ENCODE measurements at places on chromosomes 3 and 15.

GRCh38 chr15:22872936-22873701, 34.7 kb downstream of the NIPA2 start:
- DNase-seq, result no peak

GRCh38 chr3:101183151-101183550, 137.2 kb downstream of the IMPG2 start:
- DNase-seq, result no peak

GRCh38 chr3:45488591-45488990, 100.2 kb downstream of the LARS2 start:
- DNase-seq, result no peak

DNA sequence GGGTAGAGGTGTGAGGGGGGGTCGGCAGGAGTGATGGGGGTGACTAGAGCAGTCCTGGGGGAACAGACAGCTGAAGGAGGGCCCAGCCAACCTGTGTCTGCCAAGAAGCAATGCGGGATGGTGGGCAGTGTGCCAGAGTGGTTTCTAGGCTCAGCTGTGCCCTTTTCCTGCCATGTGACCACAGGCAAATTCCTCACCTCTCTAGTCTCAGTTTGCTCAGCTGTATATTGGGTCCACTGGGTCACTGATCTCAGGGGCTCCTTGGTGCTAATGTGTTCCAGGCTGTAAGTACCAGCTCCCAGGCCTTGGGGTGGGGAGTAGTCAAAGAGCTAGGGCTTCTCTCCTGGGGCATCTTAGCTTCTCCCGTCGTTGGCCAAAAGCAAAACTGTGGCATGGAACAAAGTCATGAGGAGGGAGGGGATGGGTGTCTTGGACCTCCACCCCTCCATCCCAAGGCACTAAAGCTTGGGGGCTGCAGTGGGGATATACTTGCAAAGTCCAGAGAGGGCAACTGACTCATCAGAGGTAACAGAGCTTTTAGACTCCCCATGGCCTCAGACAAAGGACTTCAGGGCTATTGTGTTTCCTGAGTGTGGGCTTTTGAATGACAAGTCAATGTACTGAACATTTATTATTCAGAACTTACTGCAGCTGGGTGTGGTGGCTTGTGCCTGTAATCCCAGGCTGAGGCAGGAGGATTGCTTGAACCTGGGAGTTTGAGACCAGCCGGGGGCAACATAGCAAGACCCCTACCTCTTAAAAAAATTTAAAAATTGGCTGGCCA, 20.9 kb downstream of the SMAD6 start:
- DNase-seq, result no peak

- DNase-seq, result no peak
Observed at GRCh38 chr15:95324656-95325055, 1005.8 kb upstream of the NR2F2 start.

- DNase-seq, result no peak
Observed at GRCh38 chr3:184375747-184376461, 2.1 kb downstream of the THPO start.

DNA sequence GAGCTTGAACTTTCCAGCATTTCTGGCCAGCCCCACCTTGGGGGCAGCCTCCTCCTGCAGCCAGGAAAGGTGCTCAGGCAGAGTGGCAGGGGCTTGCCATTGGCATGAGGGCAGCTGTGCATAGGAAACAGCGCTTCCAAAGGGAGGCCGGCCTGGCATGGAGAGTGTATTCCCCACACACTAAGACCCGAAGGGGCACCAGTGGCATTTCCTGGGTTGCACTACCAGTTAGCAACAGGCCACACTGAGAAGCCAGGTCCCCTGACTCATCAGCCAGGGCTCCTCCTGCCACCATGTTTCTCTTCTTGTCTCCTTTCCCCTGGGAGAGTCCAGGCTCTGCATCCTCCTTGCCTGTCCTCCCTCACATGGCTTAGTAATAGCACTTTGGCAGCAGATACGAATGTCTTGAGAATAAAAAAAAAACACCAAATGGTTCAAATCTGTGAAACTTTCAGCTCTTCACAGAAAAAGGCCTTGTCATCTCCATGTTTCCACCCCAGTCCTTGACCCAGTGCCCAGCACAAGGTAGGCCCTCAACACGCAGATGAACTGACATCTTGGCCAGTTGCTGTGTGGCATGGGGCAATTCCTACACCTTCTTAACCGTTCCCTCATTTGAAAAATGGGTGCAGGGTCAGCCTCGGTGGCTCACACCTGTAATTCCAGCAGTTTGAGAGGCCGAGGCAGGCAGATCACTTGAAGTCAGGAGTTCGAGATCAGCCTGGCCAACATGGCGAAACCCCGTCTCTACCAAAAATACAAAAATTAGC, 180.4 kb downstream of the SMAD6 start:
- no peak for DNase-seq

DNA sequence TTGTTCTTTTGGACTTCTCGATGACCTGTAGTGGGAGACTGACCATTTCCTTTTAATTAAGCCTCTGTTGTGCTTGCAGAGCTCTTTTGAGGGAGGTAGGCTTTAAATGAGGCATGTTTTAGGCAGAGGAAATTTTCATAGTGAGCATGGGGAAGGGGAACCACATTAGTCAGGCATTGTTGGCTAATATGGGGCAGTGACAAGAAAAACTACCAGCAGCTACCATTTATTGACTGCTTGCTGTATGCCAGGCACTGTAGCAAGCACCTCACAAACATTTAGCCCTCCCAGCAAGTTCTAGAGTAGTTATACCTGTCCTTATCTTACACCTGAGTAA, 10.9 kb downstream of the ATG7 start:
- DNase-seq, result no peak
